Foreskin keratinocyte (primary cell): ENCODE measurements at places on chromosomes 12 and 14. TPM values are rescaled to one million over a fixed set of nuclear protein-coding genes. Genes with fewer than 3 reads are reported as not detected.

Gene ANO4
- total RNA-seq = 16.6 and 48.9 TPM in 2 replicates

DNA sequence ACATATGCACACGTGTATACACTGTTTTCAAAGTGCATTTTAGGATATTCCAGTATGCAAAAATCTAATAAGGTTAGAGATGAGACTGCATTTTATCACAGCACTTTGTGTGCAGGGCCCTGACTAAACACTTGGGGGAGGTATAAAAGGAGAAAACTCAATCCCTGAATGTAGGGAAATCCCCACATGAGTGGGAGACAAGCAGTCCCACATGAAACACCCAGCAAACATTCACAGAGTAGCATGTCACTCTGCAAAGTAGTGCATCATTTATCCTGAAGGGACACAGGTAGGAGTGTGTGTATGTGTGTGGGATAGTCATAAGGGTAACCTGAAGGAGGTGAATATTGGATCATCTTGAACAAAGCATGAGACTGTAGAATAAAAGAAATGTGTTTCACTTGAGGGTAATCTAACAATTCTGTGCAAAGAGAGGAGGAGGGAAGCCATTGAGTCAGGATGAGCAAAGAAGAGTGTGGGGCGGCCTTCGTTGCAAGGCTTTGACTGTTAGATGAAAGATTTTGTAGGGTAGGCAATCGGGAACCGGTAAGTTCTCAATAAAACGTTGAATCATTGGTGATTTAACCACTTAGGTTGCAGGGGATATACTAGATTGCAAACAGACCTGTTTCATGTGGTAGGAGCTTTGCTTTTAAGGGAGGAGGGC, 2.9 kb downstream of the PRPF40B start:
- peak; percentile 50 for DNase-seq

GRCh38 chr12:123948401-123948795, 24.2 kb downstream of the CCDC92 start:
- DNase-seq = no peak

Gene EGLN3
- total RNA-seq = 0.20 and 0.46 TPM in 2 replicates

DNA sequence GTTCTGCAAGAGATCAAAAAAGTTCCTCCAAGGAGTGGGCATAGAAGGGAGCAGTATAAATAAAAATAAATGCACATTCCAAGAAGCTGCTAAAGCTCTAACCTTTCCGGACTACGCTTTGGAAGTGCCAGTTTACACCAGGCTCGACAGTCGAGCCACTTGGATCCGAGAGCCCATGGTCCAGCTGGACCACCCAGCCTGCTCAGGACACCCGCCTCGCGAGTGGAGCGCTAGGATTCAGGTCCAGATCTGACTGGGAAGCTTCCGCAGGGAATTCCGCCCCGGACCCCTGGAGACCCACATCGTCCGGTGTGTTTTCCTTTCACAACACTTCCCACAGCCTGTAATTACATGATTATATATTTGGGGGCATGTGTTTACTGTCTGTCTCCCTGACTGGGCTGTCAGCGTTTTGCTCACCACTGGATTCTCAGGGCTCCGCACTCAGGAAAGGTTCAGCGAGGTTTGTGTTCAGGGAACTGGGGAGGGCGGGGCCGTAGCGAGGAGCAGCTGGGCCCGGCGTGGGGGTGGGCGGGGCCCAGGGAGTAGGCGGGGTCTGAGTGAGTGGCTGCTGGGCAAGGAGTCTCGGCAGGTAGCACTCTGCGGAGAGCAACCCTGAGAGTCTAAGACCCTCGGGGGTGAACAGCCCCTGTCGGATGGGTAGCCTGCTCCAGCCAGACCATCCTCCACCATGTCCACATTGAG, 52.3 kb upstream of the TMEM263 start:
- no peak for DNase-seq

DNA sequence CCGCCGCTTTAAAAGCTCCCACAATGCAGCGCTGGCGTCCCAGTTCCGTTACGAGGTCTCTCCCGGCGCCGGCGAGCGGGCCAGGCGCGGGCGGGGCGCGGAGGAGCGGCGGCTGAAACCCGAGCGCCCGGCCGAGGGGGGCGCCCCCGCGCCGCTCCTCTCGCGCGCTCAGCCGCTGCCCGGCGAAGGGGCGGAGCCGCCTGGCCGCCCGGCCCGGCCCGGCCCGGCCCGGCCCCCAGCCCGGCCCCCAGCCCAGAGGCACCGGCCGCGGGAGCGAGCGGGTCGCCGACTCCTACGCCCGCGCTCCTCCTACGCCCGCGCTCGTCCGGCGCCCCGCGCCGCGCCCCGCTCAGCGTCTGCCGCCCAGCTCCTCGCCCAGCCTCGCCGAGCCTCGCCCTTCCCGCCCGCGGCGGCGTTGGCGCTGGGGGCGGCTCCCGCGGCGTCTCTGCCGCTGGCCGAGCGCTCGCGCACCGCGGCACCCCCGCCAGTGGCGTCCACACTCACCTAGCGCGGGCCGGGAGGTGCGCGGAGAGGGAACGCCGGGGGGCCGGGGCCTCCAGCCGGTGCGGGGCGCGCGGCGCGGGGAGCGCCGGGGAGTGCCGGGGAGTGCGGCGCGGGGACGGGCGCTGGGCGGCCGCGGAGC, at the start of gene RASSF8:
TSS of gene RASSF8 (plus strand) at position 255 of the 643 bp plus-strand sequence. CDS start 96,662 bp downstream, outside the sequence.
- peak; percentile 26 for DNase-seq

DNA sequence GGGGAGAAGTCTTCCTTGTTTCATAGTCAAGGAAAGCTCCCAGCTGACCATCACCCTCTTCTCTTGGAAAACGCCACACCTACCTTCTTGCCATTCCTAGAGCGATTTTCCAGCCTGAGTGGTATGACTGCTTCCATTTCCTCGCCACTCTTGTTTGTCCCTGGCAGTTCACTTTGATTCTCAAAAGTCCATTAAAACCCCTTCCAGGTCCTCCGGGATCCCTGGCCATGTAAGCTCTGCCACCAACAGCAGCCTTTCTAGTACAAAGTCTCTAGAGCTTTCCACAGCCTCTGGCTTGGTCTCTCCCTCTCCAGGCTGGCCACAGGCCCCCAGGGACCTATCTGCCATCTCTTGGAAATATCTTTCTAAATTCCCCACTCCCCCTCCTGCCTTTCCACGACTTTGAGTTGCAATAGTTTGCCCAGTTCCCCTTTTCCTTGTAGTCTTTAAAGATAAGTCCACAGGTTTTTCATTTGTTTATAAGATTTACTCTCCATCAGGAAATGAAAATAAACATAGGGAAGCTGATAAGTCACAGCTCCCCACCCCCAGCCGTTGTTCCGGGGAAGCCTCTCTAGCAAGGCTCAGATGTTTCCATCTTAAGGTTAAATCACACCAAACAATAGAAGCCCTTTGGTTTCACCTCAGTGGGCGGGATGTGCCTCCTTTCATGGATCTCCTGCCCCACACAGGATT, 42.9 kb upstream of the SINHCAF start:
- no peak for DNase-seq

- no peak for DNase-seq
Observed at GRCh38 chr12:6816598-6816997, 5.0 kb upstream of the GPR162 start.

- no peak for DNase-seq
Observed at GRCh38 chr14:57262117-57262516, 6.6 kb downstream of the EXOC5 start.

Gene VRTN
- total RNA-seq = not detected in 2 replicates

- DNase-seq = no peak
Observed at GRCh38 chr12:106387848-106388377, 30.4 kb downstream of the POLR3B start.

DNA sequence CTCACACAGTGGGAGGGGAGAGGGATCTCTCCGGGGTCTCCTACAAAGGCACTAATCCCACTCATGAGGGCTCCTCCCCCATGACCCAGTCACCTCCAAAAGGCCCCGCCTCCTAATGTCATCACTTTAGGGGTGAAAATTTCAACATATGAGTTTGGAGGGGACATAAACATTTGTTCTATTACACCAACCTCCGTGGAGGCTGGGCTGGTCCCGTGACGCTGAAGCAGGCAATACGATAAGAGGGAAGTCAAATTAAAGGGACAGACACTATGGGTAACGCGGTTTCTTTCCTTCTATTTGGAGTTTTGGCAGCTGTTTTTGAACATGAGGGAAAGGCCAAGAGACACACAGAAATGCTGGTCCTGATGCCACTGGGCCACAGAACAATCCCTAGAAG, 175.7 kb upstream of the VASH1 start:
- no peak for DNase-seq

DNA sequence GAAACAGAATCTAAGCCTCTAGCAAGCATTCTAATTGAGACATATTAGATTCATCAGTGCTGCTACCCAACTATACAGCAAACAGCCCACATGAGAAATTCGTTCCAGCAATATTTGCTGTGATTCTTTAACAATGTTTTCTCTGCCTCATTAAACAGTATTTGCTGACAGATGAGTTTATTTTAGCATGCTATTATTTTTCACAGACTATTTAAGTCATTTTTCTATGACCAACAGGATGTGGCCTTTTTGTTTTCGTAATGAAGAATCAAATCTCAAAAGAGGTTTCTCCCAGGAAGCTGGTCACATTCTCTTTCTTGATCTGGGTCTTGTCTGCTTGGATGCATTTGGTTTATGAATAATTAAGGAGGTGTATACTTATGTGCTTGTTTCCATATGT, 23.2 kb upstream of the SERPINA12 start:
- no peak for DNase-seq

Gene DHRS4
- total RNA-seq = 25.6 and 29.2 TPM in 2 replicates

DNA sequence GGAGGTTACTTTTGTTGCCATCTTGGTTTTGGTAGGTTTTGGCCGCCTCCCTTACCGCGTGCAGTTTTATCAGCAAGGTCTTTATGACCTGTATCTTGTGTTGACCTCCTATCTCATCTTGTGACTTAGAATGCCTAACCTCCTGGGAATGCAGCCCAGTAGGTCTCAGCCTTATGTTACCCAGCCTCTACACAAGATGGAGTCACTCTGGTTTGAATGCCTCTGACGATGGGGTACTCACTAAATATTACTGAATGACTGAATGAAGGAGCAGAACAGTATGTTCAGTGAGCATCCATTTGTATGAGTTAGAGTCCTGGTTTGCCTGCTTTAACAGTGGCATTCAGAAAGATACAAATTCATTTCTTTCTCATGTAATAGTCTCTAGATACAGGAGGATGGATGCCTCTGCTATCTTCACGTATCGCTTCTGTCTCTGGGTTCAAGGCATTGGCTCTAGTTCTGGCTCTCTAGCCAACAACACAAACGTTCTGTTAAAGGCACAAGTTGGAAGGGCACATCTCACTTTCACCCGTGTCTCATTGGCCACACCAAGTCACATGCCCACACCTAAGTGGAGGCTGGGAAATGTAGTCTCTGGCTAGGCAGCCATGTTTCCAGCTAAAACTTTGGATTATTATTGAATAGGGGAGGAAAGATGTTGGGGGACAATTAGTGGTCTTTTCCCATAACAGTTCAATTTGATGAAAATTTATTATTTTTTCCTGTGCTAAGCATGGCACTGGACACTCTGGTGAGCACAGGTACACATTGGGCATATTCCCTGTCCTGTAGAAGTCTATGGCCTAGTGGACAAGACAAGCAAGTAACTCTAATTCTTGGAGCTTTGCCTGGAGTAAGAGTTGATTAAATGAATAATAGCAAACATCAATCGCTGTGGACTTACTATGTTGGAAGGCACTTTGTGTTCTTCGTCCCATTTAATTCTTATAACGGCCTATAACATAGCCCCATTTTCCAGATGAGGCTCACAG, 75.2 kb upstream of the RPH3A start:
- no peak for DNase-seq

DNA sequence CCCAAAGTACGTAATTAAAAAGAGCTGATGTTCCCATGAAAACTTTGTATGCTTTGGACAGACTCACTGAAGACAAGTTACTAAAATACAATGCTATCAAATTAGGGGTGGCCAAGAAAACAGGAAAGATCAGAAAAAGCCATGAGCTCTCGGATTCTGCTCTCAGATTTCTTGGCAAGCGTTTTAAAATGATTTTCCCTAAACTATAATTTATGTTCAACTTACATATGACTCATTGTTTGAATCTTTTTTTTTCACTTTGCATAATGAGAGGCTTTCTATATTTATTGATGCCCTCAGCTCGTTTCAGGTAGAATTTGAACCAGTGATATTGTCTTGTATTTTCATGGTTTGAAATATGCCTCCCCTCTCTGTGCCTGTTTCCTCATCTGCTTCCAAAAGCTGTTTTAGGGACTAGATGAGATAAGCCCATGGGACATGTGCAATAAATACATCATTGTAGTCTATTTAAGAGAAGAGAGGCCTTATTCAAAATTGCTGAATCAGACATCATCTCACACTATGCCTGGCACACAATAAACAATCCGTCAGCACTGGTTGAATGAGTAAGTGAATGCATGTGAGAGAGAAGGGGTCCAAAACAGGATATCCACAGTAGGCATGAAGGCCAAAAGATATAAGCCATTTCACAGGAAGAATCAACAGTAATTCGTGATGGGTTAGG, 4.7 kb upstream of the IPO8 start:
- DNase-seq = no peak

DNA sequence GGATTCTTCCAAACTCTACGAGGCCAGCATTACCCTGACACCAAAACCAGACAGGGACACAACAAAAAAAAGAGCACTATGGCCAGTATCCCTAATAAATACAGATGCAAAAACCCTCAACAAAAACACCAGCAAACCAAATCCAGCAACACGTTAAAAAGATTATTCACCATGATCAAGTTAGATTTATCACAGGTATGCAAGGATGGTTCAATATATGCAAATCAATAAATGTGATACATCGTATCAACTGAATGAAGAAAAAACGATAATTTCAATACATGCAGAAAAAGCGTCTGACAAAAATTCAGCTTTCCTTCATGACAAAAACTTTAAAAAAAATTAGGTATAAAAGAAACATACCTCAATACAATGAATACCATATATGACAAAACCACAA, 99.9 kb downstream of the CEP83 start:
- no peak for DNase-seq

Gene COCH
- 0.04 TPM in 1 of 2 replicates, not detected in the other for total RNA-seq

Gene GARIN6
- total RNA-seq = not detected in 2 replicates

DNA sequence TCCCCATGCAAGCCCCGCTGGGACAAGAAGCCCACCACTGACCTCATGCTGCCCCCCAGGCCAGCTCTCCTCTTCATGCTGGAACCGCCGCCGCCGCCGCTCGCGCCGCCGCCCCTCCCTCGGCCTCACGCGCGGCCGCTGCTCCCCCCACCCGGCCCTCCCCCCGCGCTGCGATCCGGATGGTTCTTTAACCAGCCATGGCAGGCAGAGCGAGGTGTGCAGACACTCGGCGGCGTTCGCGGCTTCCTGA, at the start of gene DCAF5:
TSS of gene DCAF5 (minus strand) at position 218 of the 250 bp plus-strand sequence. CDS start at position 77, 141 bp downstream.
- peak; percentile 69 for DNase-seq

DNA sequence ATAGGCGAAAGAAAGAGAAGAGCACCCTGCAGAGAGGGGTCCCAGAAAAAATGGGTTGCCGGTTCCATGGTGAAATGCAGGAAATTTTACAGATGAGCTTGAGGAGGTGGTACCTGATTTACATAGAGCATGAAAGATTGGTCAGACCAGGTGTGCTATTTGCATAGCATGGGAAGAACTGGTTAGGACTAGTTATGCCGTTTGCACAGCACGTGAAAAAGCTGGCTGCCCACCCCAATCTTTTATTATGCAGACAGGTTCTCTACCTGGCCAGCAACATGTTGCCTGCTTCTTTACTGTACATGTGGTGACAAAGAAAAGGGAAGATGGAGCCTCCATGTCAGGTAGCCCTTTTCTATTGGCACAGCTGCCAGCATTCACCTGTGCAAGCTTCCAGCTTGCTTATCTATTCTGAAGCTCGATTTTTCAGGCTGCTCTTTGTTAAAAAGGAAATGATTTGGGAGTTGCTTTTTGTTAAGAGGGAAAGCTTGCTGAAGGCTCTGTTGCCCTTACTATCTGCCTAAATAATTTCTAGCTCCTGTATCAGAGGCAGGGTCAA, 62.9 kb upstream of the ELK3 start:
- no peak for DNase-seq
